CD4-positive, alpha-beta T cell (primary cell): ENCODE measurements at places on chromosomes 5 and 9.

DNA sequence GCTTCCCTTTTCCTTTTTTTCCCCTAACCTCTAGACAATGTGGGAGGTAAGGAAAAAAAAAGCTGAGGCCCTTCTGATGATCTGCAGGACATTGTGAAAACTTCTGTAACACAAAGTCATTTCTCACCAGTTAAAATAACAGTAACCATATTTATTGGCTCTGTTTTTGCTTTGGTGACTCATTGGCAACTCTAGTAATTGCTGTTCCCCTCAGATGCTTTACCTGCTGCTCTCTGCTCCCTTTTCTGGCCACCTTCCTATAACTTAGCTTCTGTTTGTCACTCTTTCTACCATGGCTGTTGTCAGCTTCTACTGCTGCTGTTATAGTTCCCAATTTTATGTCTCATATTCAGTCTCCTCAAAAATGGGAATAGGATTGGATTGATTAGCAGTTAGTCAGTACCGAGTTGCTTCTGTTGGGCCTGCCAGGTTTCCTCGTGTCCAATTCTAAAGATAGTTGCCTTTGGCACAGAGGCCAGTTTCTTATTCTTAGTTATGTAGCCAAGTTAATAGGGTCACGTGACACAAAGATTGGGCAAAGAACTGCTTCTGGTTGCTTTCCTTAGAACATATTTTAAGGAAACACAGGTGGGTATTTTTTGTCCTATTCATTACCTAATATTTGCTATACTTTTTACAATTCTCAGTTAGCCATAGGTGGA is 16.8 kb downstream of the SCAMP1 start:
- DNase-seq, result no peak

- DNase-seq, result no peak
These were observed 10.3 kb upstream of the GLE1 start for GRCh38 chr9:128494108-128494745.

GRCh38 chr5:122779451-122779850 is 4.6 kb downstream of the SNX2 start:
- no peak for DNase-seq

DNA sequence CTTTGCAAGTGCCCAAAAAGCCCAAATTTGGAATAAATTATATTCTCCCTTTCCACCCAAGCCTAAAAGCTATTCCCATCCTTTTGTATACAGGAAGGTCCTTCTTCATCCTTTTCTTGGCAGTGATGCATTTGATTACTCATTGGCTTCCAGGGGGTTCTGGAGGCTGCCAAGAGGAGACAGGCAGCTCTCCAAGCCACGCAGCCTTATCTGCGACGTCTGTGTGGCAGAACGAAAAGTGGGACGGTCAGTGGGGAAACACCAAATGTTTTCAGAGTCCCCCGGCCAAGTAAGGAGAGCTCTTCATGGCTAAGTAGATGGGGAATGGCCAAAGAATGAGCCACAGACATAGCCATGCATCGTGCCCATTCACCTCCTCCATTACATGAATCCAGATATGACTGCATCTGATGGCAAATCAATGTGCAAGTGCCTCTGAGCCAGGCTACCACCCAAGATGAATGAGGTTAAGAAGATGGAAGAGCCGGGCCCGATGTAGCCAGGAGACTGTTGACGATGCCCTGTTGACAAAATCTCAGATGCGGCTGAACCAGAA is 12.1 kb downstream of the ADAM19 start:
- no peak for DNase-seq

DNA sequence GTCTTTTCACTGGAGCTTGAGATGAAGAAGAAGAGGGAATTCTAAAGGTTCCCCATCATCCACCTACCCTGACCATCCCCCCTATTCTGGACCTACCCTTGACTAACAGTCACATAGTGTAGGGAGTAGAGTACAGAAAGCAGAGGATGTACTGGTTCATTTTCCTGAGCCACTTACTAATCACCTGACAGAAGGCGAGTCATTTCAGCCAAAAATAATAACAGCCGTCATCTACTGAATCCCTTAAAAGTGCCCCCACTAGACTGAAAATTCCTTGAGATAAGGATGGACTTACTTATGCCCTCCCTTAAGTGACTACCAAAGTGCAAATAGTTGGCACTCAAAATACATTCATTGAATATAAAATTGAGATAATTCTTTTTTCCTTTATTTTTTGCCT is 112.2 kb downstream of the FOXD1 start:
- DNase-seq, result no peak

DNA sequence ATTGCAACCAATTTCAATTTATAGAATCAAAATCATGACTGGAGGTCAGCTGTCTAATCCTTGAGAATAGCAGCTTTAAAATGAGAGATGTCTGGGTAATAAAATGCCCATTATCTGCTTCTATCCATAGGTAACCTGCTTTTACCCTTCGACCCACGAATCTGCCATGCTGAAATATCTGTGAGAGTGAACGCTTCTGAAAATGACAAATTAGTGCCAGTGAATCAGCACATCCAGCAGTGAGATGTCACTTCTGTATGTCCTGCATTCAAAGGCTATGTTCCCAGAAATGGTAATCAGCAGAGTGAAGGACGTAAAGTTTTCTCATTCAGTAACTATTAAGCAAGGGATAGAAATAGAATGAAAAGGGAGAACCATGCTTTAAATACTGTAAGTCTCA is 532.4 kb upstream of the ITGA1 start:
- no peak for DNase-seq

DNA sequence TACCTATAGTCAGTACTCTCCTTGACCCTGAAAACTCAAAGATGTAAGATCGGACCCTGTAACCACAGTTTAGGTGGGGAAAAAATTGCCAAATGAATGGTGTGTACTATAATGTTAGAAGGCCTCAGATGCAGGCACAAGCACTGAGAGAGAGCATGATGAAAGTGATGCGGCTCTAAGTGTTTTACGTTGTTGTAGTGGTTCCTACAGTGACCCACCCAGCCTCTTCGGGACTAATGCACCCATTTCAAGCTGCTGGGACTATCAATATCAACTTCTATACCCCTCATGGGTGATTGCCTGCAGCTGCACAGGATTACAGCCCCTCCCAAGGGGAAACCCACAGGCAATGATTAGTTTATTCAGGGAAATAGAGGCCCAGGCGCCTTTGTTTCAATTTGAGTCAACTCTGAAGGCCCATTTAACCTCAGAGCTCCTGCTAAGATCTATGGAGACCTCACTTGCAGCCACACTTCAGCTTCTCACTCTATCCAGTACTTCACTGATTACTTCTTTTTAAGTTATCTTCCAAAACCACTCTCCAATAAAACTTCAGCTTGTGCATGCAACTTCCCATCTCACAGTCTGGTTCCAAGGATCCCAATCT is 340.7 kb downstream of the NR2F1-AS1 start:
- DNase-seq, result no peak

GRCh38 chr5:43432486-43433375 is 20.5 kb upstream of the CCL28 start:
- no peak for DNase-seq
